ENCODE measurements at places on chromosomes 2 and 18.

DNA sequence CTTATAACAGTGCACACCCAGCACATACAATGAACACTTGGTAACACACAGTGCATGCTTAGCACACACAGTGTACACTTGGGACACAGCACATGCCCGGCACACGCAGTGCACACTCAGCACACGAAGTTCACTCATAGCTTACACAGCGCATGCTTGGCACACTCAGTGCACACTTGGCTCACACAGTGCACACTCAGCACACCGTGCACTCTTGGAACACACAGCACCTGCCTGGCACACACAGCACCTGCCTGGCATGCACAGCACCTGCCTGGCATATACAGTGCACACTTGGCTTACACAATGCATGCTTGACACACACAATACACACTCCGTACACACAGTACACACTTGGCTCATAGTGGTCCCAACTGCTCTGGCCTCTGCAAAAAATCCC is 128.2 kb downstream of the GALR1 start:
- no peak for DNase-seq

DNA sequence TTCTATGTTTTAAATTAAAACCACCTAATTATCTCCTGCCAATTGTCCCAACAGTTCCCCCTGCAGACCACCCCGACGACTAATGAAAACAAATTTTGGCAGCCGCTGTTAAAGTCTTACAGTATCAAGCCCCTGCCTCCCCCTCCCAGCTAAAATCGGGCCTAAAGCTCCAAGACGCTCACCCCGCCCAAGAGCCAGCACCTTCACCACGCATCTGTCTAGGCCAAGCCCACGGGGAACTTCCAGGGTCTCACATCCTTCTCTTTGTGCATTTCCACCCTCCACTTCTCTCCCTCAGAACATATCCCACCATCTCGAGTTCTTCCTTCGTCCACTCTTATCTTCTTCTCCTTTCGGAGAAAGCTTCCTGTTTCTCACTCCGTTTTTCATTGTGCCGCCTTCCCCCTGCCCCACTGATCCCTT is 445 bp downstream of the PRPF40A start:
- no peak for DNase-seq

- DNase-seq = no peak
Observed at GRCh38 chr2:216030216-216030615, 16.9 kb upstream of the MREG start.

DNA sequence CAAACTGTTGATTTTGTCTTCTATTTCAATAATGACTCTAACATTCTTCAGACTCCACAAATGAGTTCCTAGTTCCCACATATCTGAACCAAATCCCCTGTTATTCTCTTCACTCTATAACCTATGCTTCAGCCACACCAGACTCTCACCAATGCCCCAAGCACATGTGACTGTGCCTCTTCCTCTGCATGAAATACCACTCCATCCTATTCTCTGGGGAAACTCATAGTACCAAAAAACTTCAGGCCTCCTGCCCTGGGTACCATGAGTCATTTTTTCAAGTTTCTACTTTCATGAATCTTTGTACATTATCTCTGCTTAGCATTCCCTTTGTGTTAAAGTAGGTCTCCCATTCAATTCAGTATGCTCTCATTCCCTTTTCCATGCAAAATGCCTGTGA is 353.2 kb downstream of the ZEB2 start:
- DNase-seq = peak; percentile 3

DNA sequence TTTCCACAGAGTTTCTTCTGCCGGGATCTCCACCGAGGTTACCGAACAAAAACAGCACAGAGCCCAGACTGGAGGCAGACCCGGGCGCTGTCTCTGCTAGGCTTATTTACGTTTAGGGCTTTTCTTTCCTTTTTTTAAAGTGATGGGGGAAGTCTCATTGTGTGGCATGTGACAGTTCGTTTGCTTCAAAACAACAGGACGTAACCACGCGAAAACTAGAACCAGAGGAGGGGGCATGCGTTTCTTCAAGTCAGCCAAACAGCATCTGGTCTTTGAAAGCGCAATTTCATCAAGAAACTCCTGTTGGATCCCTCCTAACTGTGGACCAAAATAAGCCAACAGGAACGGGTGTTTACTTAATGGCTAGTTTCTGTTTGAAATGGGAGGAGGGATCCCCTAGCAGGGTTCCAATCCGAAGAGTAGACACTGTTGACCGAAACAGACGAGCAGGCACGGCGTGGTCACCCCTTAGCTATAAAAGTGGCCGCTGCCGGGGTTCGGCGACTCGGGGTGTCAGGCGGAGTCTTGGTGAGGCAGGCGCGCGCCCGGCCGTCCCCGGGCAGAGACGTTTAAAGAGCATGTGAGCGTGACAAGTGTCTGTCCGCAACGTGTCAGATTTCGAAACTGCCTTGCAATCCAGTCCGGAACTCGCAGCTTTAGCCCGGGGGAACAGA is 997 bp upstream of the TGIF1 start:
- peak; percentile 92 for DNase-seq

GRCh38 chr18:4353853-4354418 is 101.2 kb downstream of the DLGAP1 start:
- DNase-seq = no peak

- DNase-seq = no peak
Observed at GRCh38 chr18:1528964-1529509, 624.4 kb downstream of the ADCYAP1 start.

DNA sequence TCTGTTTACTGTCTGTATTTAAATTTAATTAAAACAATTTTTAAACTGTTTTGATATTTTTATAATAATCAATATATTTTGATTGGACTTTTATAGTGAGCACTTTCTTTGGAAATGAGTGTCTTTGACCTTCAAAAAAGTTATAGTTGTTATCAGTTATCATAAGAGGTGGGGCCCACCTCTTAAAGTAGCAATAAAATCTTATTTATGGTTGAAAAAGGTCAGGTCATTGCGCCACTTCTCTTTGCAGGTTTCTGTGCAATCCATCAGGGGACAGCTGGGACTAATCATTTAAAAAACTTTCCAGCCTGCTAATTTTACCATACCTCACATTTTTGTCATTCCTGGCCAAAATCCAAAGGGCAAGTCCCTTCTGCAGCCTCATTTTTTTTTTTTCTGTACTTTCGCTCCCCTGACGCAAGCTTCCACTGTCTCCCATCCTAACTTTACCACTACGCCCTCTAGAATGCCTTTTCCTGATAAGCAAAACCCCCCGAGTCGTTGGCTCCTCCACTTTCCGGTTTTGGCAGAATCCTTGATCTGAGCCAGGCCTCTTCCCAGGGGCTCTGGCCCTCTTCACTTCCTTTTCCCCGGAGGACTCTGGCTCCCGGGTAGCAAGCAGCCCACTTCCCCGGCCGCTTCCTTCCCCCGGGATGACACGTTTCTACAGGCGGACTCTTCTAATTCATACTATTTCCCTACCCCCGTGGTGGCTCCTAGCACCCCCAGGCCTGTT is 1.1 kb upstream of the SEH1L start:
- DNase-seq = peak; percentile 99

DNA sequence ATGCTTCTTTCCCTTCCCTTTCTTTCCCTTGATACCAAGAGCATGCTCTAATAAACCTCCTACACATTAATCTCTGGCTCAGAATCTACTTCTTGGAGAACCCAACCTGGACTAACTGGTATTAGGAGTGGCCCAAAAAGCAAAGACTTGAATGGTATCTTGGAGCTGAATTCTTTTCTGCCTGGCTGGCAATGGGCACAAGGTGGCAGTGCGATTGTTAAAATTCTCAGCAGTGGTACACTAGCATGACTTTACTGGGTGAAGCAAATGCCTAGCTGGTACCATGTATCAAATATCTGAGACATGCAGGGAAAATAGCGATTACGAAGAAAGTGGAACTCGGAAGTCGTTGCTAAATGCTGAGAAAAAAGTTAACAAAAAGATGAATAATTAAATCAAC is 376.1 kb downstream of the XIRP2 start:
- DNase-seq = no peak

DNA sequence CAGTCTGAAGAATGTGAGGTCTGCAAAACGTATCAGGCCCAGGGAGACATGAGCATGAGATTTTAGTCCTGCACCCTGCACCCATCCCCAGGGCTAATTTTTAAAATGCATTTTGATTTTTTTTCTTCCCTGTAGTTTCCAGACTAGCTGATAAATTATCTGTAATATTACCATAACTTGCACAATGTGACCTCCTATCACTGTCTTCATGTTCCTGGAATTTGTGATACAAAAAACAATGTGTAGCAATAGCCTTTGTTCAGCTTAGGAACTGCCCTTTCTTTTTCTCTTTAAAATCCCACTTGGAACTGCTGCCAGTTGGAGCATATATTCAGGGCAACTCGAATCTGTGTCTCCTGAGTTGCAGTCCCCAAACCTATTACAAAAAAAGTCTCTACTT is 222.8 kb upstream of the HS6ST1 start:
- peak; percentile 58 for DNase-seq

DNA sequence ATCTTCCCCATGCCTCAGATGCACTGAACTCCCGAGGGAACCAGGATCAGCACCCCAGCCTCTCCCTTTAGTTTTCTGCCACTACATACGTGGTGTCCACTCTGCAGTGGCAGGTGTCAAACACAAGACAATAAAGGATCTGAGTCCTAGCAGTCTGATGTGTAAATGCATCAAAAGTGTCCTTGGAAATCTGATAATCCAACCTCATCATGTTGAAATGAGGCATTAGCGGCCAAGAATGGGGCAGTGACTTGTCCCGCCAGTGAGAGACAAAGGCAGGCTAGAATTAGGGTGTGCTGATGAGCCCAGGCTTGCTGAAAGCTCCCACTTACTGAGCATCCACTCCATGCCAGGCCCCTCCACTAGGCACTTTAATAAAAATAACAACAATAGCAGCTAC is 52.9 kb downstream of the EN1 start:
- no peak for DNase-seq

DNA sequence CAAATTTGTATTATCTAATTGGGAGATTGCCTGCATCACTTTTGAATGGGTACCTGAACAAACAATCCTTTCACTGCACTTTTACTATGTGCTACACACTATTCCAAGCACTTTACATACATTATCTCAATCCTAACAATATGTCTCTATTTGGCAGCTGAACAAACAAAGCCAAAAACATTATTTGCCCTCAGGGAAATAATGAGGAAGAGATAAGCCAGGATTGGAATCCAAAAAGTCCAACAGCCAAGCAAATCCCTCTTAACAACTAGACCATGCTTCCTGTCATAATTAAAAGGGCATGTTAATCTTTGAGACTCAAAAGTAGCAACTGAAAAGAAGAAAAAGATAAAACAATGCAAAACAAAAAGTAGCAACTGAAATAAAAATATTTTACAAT is 32.1 kb downstream of the RPRD1A start:
- peak; percentile 33 for DNase-seq

DNA sequence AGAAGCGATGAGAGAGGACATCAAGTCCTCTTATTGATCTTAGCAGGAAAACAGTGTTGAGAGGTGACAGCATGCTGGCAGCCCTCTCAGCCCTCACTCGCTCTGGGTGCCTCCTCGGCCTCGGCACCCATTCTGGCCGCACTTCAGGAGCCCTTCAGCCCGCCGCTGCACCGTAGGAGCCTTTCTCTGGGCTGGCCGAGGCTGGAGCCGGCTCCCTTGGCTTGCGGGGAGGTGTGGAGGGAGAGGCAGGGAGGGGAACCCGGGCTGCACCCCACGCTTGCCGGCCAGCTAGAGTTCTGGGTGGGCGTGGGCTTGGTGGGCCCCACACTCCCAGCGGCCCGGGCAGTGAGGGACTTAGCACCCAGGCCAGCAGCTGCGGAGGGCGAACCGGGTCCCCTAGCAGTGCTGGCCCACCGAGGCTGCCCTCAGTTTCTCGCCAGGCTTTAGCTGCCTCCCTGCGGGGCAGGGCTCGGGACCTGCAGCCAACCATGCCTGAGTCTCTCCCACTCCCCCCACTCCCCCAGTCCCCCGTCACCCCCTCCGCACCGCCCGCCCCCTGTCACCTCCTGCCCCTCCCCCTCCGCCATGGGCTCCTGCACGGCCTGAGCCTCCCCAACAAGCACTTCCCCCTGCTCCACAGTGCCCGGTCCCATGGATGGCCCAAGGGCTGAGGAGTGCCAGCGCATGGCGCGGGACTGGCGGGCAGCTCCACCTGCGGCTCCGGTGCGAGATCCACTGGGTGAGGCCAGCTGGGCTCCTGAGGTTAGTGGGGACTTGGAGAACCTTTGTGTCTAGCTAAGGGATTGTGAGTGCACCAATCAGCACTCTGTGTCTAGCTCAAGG is 8.4 kb downstream of the FAP start:
- no peak for DNase-seq

DNA sequence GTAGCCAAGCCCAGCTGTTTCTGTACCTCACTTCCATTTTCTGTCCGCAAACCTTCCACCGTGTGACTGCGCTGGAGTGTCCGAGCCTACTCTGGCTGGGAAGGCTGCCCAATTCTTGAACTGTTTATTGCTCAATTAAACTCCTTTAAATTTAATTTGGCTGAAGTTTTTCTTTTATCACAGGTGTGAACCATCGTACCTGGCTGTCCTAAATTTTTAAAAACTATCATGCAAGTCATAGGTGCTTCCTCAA is 6.2 kb upstream of the RNU2-63P start:
- no peak for DNase-seq

DNA sequence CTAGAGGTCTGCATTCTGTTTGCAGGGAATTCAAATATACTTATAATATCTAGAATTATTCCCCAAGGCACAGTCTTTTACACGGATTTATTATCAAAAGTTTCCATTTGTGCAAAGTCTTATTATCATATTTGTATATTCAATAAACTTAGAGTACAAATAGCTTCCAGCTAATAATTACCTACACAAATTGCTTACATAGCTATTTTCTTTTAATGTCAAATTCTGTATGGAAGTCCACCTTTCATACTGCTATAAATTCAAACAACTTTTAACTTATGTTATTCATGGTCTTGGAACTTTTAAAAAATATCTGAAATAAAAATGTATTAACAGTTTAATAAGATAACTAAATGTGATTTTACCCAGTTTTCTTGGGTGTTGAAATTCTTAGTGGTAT is 13.1 kb downstream of the CHST9 start:
- DNase-seq = no peak

DNA sequence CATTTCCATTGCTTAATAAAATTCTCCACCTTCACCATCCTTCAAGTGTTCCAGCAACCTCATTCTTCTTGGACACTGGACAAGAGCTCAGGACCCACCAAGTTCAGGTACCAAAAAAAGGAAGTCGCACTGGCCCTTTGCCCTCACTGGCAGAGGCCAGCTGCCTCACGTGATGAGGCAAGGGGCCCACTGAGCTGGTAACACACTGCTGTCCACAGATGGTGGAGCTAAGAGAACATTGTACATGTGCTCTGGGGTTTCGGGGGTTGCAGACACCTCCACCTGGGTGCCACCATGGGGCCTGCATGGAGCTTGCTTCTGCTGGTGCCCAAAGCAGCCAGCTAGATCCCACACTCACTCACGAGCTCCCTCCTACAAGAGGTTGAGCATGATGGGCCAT is 71.3 kb downstream of the SCG2 start:
- DNase-seq = no peak

- no peak for DNase-seq
Observed at GRCh38 chr2:96088340-96089335, 27.7 kb downstream of the ADRA2B start.

Data from fibroblast of the aortic adventitia (primary cell).